Activated CD4-positive, alpha-beta T cell treated with anti-CD3 and anti-CD28 coated beads for 48 hours (primary cell): ENCODE measurements at places on chromosomes 3 and 15.
A peak's percentile ranks its signal among the peaks of the same experiment; 100 is the strongest.

DNA sequence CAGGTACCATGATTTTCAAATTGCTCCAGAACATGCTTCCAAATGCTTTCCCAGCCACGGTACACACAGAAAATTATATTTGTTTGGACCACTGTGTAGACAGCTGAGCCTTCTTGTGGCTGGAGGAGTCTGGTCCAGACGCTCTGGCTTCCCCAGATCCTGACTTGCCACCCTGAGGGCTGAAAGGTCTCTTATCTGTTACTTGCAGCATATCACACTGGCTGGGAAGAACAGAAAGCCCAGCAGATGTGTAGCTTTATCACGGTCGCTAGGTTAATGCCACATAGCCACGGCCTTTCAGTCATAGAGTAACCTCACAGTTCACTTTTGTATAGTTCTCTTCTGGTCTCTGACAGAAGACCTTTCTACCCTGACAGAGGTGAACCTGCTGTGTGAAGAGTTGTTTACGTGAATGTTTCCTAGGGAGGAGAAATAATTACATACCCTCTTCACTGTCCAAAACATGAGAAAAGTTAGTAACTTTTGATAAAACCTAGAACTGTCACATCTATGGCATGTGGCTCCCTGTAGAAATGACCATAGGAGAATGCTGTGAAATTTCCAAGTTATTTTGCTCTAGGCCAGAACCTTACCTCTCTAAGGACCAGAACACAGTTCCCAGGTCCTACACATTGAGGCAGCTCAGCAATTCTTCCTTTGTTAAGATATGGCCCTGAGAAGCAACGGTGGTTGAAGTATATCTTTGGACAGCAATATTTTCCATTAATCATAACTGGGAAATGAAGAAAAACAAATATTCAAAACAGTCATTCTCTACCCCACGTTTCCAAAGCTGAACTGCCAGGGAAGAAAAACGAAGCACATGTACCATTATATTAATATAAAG lies 15.8 kb upstream of the STIMATE start:
- no peak for DNase-seq

DNA sequence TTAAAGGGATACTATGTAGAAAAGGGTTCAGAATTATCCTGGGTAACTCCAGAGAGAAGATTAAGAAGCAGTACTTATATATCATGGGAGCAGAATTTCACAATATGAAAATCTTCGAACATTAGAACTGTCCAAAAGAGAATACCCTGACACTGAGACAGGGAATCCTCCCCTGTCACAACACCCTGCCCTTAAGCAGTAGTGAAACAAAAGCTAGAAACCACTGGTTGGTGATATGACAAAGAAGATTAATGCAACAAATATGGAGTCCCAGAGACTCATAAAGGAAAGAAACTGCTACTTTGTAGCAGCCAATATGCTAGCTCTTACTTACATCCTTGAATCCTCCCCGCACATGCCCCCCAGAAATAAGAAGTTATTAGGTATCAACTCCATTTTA lies 18.5 kb downstream of the MIX23 start:
- DNase-seq: no peak

GRCh38 chr3:17573396-17573795 lies 169.0 kb downstream of the TBC1D5 start:
- DNase-seq: no peak

GRCh38 chr3:23760871-23761373 lies 44.8 kb upstream of the UBE2E1 start:
- DNase-seq: no peak

GRCh38 chr3:157157836-157158235 lies 2.1 kb downstream of the CCNL1 start:
- no peak for DNase-seq

- DNase-seq: no peak
Measured at GRCh38 chr15:64856429-64857145, 14.9 kb downstream of the PLEKHO2 start.

DNA sequence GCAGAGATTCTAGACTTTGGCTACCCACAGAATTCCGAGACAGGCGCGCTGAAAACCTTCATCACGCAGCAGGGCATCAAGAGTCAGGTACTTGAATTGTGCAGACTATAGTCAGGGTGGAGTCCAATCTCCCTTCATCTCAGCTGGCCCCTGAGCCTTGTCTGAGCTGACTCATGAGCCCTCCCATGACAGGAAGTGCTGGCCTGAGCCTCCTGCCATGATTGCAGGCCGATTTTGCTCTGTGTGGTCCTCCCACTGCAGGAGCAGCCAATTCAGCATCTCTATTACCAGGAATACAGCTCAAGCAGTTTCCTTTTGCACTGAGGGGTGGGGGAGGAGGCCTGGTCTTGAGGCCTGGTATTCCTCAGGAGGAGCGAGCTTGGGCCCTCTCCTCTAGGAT lies 5.5 kb downstream of the AP2M1 start:
- DNase-seq: no peak

GRCh38 chr3:85594676-85595075 lies 635.9 kb downstream of the CADM2 start:
- DNase-seq: no peak

GRCh38 chr3:137906985-137907649 lies 102.8 kb upstream of the CLDN18 start:
- DNase-seq: no peak

GRCh38 chr3:173257797-173258196 lies 116.8 kb upstream of the SPATA16 start:
- DNase-seq: no peak

DNA sequence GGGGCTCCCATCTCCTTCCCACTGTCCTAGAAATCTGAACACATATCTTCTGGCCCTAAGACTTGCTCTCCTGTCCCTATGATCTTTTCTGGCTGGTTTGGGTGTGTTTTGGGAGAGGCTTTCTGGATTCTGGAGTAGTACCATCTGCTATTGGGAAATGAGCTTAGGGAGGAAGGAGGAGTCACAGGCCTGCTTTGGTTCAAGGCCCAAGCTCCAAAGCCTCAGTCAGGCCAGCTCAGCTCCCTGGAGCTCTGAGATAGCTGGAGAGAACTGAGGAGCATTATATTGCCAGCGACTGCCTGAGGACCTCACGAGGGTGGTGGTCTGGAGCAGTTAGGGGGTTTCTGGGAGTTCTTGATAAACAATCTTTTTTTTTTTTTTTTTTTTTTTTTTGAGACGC lies 18.7 kb downstream of the RASGRF1 start:
- no peak for DNase-seq

DNA sequence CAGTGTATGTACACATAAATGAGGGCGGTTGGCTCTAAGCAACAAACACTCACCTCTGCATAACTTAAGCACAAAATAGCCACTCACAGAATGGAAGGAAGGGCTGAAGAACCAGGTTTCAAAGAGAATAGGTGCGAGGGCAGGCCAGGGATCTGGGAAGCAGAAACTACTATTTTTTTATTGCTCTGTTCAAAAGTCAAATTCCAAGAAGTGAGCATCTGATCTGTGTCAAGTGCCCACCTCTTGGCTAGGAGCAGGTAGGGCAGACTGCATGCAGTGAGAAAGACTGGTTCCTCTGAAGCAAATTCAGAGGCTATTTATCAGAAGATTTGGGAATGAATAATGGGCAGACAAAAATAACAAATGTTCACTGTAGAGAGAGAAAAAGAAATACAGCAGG lies 336.4 kb upstream of the CTNNB1 start:
- DNase-seq: no peak

- no peak for DNase-seq
Measured at GRCh38 chr3:149316437-149316836, 17.0 kb downstream of the TM4SF18 start.

GRCh38 chr3:118208642-118209041 lies 826.0 kb downstream of the IGSF11 start:
- DNase-seq: no peak

DNA sequence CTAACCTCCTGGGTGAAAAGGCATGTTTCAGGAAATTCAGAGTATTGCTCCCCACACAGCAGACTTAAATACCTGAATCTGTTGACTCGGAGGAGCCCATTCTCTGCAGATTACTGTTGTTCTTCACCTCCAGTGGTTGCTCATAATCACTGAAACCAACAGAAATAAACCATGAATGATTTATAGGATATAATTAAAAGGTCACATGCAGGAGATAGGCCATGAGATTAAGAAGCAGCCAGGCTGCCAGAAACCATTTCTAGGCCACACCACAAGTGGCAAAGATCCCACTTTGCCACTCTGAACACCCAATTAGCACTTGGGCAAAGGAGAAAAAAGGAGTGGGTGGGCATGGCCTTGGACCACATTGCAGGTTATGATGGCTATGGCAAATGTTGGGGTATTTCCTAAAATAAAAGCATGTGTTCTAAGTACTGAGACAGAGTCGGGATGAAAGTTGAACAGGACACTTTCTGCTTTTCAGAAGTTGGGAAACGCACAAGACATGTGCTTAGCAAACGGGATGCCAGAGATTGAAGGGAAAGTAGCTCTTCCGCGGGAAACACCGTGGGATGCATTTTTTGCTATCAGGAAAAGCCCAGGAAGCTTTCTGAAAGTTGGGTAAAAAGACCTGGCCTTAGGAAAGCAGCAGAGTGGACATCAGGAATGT lies 1.5 kb downstream of the CDC25A start:
- peak; percentile 13 for DNase-seq

- no peak for DNase-seq
Measured at GRCh38 chr15:83947156-83947555, 288.4 kb upstream of the GOLGA6L4 start.

GRCh38 chr3:157789162-157789561 lies 285.9 kb upstream of the VEPH1 start:
- no peak for DNase-seq

DNA sequence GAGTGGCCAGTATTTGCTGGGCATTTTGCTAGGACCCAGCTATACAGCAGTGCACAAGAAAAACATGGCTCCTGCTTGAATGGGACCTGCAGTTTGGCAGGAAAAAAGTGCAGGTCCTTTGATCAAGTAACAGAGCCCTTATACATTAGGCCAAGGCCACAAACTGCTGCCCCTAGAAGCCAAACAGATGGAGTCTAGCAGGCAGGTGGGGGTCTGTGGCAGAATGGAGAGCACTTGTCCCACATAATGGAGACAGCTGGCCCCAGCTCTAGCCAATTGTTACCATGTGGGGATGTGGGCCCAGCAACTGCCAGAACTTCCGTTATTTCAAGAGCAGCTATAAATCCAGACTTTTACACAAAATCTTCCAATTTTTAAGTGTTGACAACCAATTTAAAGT lies 79.3 kb downstream of the SHQ1 start:
- DNase-seq: no peak

GRCh38 chr15:95296643-95297042 lies 1033.9 kb upstream of the NR2F2 start:
- DNase-seq: no peak

DNA sequence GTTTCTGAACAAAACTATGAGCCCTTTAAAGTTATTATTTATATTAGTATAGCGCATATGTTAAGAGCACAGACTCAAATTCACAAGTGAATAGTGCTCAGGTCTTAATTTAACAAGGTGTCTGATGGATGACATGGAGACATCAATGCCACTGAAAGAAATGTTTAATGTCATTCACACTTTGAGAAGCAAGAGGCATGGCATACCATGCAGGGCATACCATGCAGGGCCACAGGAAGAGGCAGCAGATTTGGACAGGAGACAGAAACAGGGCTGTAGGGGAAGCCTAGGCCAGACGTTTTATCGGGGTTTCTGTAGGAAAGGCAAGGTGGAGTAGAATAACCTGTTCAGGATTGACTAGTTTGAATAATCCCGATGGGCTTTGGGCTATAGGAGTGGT lies 150.2 kb upstream of the KCNH8 start:
- DNase-seq: no peak

DNA sequence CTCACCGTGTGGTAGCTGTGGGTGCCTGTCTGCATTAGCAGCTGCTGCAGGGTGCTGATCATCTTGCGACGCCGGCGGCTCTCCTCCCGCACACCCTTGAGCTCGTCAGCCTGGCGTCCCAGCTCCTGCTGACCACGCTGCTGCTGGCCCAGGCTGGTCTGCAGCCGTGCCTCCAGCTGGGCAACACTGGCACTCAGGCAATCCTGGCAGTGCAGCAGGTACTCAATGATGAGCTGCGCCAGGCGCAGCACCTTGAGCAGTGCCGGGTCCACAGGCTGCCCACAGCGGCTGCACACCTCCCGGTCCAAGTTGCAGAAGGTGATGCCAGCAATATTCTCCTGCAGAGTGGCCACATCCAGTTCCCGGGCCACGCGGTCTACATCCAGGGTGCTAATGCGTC lies 11.9 kb downstream of the DZIP1L start:
- DNase-seq: no peak
